ENCODE measurements at places on chromosomes 5 and 9.

DNA sequence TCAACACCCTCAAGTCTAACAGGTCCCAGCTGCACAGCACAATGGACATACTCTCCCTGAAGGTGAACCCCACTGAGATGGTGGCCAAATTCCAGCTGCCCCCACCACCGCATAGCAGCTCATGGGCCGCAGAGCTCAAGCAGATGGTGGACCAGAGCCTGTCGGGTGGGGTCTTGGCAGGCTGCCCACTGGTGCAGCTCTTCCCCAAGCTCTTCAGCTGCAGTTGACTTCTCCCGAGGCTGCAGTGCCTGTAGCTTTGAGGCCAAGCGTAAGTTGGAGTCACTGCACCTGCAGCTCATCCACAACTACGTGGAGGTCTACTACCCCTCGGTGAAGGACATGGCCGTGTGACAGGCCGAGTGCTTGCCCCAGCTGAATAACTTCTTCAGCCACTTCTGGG is 56.6 kb upstream of the SPTLC1 start:
- DNase-seq = no peak

DNA sequence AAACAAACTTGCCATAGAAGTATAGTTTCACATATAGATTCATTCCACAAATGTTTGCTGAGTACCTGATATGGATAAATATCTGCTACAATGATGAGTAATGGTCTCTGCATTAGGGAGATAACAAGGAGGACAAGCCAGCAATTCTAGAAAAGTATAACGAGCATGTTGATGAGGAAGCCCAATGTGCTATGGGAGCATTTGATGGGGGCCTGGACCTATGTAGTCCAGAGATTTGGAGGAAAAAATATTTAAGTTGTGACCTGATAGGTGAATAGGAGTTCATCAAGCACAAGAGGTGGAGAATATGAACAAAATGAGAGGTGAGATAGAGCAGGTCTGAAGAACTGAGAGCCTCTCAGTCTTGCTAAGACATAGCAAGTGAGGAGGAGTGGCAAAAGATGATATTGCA is 14.4 kb upstream of the TMEM245 start:
- no peak for DNase-seq

- no peak for DNase-seq
Measured at GRCh38 chr5:12284604-12285003, 380.4 kb upstream of the CTNND2 start.

DNA sequence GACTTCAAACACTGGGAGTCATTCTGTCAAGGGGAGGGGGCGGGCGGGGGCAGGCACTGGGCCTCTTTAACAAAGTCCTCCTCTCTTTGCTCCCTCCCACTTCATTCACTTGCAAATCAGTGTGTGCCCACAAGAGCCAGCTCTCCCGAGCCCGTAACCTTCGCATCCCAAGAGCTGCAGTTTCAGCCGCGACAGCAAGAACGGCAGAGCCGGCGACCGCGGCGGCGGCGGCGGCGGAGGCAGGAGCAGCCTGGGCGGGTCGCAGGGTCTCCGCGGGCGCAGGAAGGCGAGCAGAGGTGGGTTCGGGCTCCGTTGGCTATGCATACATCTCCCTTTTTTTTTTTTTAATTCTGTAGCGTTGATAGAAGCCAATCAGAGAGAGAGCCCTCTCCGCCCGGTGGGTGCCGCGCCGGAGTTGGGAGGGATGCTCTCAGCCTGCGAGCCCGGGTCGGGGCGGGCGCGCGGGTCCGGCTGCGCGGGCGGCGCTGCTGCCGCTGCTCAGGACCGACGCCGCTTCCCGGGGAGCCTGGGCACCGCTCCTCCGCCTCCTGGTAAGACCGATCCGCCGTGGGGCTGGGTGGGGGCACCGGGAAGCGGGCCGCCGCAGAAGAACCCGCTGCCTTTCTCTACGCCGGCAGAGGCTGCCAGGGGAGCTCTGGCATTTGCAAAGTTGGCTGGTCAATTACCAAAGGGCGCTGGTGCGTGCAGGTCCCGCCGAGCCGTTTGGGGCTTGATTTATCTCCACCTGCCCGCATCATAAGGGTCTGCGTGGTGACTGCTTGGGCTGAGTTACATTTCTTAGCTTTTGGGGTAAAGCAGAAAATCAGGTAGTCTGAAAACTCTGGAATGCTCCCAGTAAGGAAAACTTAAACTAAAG is at the start of gene CDH6:
CDH6 (plus strand) TSS at position 96 of the 877 bp plus-strand sequence. CDS start 73,788 bp downstream, outside the sequence.
- no peak for DNase-seq

GRCh38 chr5:68424799-68425537 is 209.4 kb downstream of the PIK3R1 start:
- DNase-seq = peak; percentile 73

GRCh38 chr5:24714746-24715145 is 70.0 kb upstream of the CDH10 start:
- DNase-seq = no peak

GRCh38 chr5:119016125-119016774 is 27.9 kb upstream of the DTWD2 start:
- DNase-seq = no peak

DNA sequence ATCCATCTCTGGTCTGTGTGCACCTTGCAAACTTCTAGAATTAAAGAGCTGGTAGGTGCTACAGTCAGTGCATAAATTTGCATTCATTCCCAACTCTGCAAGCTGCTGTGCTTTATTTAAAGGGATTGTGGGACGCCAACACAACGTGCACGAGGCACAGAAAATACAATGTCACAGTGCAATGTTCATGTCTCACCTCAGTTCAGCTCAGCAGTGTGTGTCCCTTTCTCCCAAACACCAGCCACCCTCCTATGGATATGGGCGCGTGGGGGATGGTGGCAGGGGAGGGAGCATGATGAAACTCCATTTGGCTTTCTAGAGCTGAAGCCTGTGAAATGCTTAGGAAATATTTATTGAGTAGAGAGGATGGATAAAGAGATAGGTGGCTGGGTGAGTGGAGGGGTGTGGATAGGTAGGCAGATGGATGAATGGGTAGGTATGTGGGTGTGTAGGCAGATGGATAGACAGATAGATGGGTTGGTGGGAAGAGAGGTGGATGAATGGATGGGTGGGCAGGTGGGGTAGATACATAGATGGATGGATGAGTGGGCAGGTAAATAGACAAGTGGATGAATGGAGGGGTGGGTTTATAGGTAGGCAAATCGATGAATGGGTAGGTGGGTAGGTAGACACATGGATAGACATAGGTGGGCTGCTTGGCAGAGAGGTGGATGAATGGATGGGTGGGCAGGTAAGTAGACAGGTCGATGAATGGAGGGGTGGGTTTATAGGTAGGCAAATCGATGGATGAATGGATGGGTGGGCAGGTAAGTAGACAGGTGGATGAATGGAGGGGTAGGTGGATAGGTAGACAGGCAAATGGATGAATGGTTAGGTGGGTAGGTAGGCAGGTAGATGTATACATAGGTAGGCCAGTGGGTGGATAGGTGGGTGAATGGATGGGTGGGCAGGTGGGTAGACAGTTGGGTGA is 92.7 kb upstream of the FCN2 start:
- no peak for DNase-seq

GRCh38 chr9:125908136-125908535 is 161.0 kb downstream of the PBX3 start:
- no peak for DNase-seq

DNA sequence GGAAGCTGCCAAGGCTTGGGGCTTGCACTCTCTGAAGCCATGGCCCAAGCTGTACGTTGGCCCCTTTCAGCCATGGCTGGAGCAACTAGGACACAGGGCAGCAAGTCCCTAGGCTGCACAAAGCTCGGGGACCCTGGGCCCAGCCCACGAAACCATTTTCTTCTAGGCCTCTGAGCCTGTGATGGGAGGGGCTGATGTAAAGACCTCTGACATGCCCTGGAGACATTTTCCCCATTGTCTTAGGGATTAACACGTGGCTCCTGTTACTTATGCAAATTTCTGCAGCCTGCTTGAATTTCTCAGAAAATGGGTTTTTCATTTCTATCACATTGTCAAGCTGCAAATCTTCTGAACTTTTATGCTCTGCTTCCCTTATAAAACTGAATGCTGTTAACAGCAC is 83.0 kb upstream of the DAP start:
- no peak for DNase-seq

DNA sequence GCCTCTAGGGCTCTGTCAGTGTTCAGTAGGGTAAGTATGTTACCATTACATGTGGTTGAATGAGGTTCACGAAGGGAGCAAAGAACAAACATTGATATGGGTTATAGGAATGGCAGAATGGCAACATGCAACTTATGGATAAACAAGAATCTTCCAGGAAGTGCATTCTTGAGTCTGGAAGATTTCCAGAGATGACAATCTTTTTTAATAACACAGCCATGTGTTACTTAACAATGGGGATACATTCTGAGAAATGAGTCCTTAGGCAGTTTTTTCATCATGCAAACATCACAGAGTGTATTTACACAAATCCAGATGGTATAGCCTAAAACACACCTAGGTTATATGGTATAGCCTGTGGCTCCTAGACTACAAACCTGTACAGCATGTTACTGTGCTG is 9.1 kb upstream of the SLC28A3 start:
- DNase-seq = no peak

GRCh38 chr5:73039082-73039481 is 81.3 kb upstream of the TMEM171 start:
- no peak for DNase-seq

GRCh38 chr5:132456987-132457361 is 33.6 kb downstream of the IRF1 start:
- no peak for DNase-seq

- DNase-seq = no peak
Measured at GRCh38 chr5:147733075-147733474, 49.5 kb downstream of the JAKMIP2 start.

DNA sequence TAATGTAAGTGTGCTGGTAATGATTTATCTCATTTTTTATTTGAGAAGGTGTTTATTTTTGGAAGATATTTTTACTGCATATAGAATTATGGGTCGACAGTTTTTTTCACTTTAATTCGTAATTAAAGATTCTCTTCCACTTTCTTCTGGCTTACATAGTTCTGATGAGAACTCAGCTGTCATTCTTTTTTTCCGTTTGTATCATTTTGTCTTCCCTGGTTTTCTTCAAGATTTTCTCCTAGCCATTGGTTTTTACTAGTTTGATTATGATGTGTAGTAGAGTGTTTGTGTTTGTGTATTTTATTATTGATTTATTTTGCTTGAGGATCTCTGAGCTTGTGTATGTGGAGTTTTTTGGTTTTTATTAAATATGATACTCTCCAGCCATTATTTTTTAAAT is 21.7 kb downstream of the SLF1 start:
- no peak for DNase-seq

DNA sequence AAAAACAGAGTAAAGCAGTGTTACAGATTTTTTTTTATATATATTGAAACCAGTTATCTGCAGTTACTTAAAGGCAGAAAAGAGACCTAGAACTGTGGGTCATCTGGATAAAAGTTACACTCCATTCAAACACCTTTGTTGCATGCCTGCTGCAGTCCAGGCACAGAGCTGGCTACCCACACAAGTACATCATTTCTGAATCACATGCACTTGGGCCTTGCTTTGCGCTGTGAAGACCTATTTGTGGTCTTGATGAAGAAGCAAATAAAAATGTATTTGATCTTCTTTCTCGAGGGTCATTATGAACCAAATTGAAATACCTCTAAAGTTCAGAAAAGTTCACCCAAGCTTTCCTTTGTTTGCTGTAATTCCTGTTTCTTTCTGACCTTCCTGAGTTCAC is 503.0 kb upstream of the ZNF608 start:
- no peak for DNase-seq

GRCh38 chr5:33720176-33720575 is 171.6 kb downstream of the ADAMTS12 start:
- DNase-seq = no peak

- no peak for DNase-seq
Measured at GRCh38 chr9:94826044-94826443, 99.5 kb downstream of the AOPEP start.

GRCh38 chr5:77812926-77813589 is 36.9 kb upstream of the TBCA start:
- DNase-seq = no peak

- no peak for DNase-seq
Measured at GRCh38 chr9:128498911-128499310, 5.6 kb upstream of the GLE1 start.
